ENCODE measurements at places on chromosomes 1 and 21.

DNA sequence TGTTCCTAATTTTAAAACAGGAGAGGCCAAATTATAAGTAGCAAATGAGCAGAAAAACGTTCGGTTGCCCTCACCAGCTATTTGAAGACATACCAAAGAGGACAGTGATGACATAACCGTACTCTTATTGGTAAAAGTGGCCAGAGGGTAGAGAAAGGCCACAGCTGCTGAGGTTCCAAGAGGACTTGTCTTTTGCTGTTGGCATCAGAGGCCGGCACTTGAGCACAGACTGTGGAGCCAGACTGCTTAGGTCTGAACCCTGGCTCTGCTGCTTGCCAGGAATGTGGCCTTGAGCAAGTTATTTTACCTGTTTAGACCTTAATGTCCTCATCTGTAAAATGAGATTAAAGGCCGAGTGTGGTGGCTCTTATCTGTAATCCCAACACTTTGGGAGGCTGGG is 14.9 kb downstream of the ETV3L start:
- no peak for DNase-seq

GRCh38 chr1:104526158-104526795 is 776.6 kb downstream of the AMY1C start:
- no peak for DNase-seq

- DNase-seq: no peak
Measured at GRCh38 chr1:239657291-239657690, 270.9 kb downstream of the CHRM3 start.

DNA sequence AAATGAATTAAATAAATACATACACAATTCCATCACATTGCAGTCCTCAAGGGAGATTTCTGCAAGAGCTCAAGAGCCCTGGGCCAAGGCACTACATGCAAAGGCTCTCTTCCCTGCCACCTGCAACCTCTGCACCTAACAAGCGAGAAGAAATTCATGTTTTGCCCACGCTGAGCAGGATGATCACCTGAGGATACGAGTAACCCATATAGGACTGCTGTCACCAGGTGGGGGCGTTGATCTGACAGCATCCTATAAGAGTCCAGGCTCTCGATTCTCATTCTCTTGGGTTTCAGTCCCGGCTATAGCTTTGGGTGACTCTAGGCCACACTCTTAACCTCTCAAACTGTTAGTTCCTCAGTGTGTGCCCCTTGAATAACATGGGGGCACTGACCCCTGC is 18.7 kb upstream of the SPOCD1 start:
- DNase-seq: peak; percentile 19

GRCh38 chr21:38830671-38831525 is 25.2 kb downstream of the ETS2 start:
- DNase-seq: no peak

DNA sequence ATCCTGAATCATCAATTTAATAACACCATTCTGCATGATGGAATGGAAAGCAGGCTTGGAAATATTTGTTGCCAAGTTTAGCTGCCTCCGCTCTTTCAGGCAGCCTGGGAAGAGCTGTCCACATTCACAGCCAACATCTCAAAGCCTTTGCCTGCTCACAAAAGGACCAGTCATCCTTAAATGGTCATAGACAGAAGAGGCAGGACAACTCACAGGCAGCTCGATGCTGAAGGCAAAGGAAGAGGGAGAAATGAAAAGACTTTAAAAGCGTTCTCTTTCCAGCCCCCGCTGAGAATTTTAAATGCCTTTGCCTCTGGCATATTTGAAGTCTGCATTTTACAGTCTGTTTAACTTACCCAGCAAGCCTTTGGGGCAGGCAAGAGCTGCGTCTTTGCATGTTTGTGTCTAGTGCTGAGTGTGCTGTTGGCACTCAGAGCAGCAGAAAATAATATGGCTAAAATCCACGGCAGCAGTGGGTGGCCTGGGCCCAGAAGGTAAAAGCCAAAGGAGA is 68.9 kb downstream of the NMNAT2 start:
- DNase-seq: no peak

GRCh38 chr21:24976238-24976637 is 631.0 kb downstream of the MRPL39 start:
- no peak for DNase-seq

DNA sequence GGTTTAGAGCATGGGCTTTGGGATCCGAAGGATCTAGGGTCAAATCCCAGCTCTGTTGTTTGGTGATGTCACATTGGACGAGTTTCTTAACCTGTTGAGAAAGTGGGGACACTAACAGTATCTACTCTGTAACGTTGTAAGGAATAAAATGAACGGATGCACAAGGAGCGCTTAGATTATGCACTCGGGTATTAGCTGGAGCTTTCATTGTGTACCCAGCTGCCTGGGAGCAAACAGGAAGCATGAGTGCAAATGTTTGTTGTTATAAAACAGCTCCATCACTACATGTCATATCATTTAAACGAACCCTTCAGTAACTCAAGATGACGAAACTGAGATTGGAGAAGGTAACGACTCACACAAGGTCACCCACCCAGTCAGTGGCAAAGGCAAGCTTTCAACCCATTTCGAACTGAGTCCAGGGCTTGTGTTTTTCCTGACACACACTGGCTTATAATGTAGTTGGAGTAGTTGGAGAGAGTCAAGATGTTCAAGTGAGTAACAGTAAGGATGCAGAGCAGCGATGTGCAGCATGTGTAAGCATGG is 16.2 kb upstream of the SLC6A17 start:
- DNase-seq: no peak
